ENCODE measurements at places on chromosomes 2 and 18. TPM values are rescaled to one million over a fixed set of nuclear protein-coding genes. Genes with fewer than 3 reads are reported as not detected.
A peak's percentile ranks its signal among the peaks of the same experiment; 100 is the strongest.

DNA sequence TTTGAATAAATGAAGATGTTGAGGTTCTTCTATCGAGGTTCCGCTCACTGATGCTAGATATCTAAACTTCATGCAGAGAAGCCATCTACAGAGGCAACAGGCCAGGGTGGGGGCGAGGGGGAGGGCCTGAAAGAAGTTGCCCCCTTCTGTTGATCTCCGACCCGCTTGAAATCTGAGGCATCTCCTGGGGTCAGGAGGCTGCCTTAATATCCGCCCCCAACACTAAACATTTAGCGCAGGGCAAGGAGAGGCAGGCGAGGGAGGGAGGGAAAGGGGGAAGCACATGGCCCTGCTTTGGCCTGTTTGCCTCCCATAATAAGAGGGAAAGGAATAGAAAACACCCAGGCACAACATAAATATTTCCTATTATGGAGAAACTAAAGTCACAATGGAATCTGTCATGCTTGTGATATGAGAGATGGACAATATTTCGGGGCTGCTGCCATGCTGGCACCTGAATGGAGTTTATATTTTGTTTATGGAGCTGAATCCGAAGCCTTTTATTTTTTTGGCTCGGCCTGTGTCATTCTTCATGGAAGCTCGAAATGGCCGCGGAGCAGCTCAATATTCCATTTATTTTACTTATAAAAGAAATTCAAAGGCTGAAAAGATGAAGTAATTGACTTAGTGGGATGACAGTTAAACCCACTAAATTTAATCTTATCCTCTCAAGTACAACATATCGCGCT, 221.1 kb downstream of the INSIG2 start:
- H3K4me3 ChIP-seq = peak overlapping the region; percentile 75
- peak overlapping the region; percentile 86 for H3K27ac ChIP-seq
- peaks cover 21% of the 10 kb centered on the region for H3K27me3 ChIP-seq
- H3K4me1 ChIP-seq = peaks cover 5% of the 10 kb centered on the region
- no peak for DNase-seq

- H3K27me3 ChIP-seq = peaks cover 6% of the 10 kb centered on the region
- no peak overlapping the region for H3K4me3 ChIP-seq
- H3K36me3 ChIP-seq = no peaks in the 10 kb centered on the region
- peaks cover 11% of the 10 kb centered on the region for H3K4me1 ChIP-seq
- DNase-seq = no peak
- no peak overlapping the region for H3K27ac ChIP-seq
These were observed 1.7 kb upstream of the EML4 start for GRCh38 chr2:42167458-42167857.

GRCh38 chr18:24656050-24656449, 195.6 kb downstream of the HRH4 start:
- H3K4me3 ChIP-seq = no peak overlapping the region
- no peak for DNase-seq
- peaks cover 13% of the 10 kb centered on the region for H3K4me1 ChIP-seq
- peaks cover 11% of the 10 kb centered on the region for H3K27me3 ChIP-seq

DNA sequence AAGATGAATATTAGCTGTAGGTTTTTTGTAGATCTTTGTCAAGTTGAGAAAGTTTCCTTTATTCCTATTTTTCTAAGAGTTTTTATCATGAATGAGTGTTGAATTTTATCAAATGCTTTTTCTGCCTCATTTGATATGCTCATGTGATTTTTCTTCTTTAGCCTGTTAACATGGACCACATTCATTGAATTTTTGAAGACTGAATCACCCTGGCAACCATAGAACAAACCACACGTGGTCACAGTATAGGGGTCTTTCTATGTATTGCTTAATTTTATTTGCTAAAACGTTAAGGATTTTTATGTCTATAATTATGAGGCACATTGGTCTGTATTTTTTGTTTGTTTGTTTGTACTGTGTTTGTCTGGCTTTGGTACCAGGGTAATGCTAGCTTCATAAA, 201.7 kb upstream of the CWC22 start:
- H3K4me3 ChIP-seq = no peak overlapping the region
- DNase-seq = no peak
- H3K27ac ChIP-seq = no peak overlapping the region

DNA sequence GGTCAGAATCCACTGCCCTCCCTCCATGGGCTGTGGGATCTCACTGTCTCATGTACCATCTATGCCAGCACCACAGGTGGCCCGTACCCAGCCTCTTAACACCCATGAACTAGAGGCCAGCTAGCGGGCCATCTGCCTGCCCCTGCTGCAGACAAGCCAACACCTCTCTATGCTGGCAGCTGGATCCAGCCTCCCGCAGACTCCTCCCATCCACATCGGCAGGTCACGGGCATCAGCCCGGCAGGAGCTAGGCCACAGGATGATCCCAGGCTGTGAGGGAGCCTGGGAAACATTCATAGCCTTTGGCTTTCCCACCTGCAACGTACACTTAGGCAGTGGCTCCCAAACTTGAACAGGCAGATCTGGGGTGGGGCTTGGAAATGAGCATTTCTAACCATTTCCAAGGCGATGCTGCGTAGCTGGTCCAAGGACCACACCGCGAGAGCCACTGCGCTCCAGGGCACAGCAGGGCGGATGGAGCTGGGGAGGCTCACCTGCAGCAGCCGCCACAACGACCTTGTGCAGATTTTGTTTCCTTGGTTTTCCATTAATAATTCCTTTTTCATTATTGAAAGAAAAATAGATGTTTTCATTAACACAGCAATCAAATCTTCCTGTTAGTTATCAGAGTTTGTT, 114.7 kb downstream of the KCNF1 start:
- H3K4me1 ChIP-seq = no peaks in the 10 kb centered on the region
- no peaks in the 10 kb centered on the region for H3K36me3 ChIP-seq
- no peak for DNase-seq
- H3K27ac ChIP-seq = no peak overlapping the region
- H3K4me3 ChIP-seq = no peak overlapping the region

ACTG2 gene
- total RNA-seq = not detected

UGT1A7 gene
- not detected for total RNA-seq

DNA sequence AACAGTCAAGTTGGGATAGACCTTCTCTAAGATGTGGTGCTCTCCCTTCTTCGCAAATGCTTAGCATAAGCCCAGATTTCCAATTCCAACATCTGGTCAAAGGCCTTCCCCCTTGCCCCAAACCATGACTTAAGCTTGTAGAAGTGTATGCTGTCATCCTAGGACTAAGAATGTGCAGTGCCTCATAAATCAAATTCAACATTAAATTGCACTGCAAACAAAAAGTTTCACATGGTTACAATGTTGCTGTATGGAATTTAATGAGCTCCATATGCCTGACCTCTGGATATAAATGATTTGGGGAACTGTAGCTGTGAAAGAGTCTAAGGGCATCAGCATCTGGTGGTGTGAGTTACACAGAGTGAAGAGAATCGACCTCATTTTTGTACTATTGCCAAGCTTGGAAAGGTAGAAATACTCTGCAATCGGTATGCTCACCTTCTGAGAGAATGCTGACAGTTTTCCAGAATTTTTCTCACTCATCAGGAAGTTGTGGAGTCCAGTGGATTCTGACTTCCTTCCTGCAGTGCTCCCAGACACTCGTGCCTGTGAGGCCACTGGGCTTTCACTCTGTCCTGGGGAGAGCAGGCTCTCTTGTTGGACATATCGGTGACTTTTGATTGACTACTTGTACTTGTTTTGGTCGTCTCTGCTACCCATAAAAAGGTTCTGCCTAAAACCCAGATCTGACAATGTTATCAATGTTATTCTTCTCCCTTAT, 40.6 kb downstream of the FASTKD2 start:
- no peaks in the 10 kb centered on the region for H3K36me3 ChIP-seq
- peaks cover 5% of the 10 kb centered on the region for H3K4me1 ChIP-seq
- H3K27me3 ChIP-seq = no peaks in the 10 kb centered on the region
- H3K27ac ChIP-seq = no peak overlapping the region

GMCL1 gene
- 32.6 TPM for total RNA-seq

GRCh38 chr2:181715033-181715630, 34.8 kb upstream of the NEUROD1 start:
- H3K27me3 ChIP-seq = no peaks in the 10 kb centered on the region
- no peaks in the 10 kb centered on the region for H3K36me3 ChIP-seq
- no peak overlapping the region for H3K27ac ChIP-seq
- no peaks in the 10 kb centered on the region for H3K4me1 ChIP-seq
- peak; percentile 81 for DNase-seq

DNA sequence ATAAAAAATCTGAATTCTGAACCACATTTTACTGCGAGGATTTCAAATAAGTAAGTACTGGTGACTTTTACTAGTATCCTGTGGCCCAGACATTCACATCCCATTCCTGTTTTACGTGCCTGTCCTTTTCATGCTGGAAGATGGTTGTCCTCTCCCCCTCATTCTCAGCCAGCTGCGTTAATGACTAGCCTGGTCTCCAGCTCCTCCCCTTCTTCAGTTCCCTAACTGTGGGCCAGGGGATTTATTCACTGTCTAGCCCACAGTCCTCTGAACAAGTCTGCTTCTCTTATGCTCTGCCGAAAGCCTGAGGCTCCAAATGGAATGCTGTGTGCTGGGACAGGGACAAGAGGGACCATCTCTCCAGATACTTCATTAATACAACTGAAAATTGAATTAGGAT, 373.9 kb downstream of the PTPRM start:
- no peak overlapping the region for H3K4me3 ChIP-seq
- no peaks in the 10 kb centered on the region for H3K27me3 ChIP-seq
- H3K4me1 ChIP-seq = no peaks in the 10 kb centered on the region
- H3K27ac ChIP-seq = no peak overlapping the region
- no peaks in the 10 kb centered on the region for H3K36me3 ChIP-seq
- DNase-seq = no peak

SNX17 gene
- total RNA-seq = 101 TPM

- no peaks in the 10 kb centered on the region for H3K4me1 ChIP-seq
- no peak overlapping the region for H3K27ac ChIP-seq
- H3K4me3 ChIP-seq = no peak overlapping the region
These were observed 474.2 kb upstream of the MYT1L start for GRCh38 chr2:2805263-2805662.

GRCh38 chr18:35378574-35378896, 1.4 kb upstream of the ZNF396 start:
- H3K4me3 ChIP-seq = peak overlapping the region; percentile 12
- peaks cover 18% of the 10 kb centered on the region for H3K27me3 ChIP-seq
- H3K36me3 ChIP-seq = no peaks in the 10 kb centered on the region
- DNase-seq = no peak
- H3K4me1 ChIP-seq = peaks cover 8% of the 10 kb centered on the region
- no peak overlapping the region for H3K27ac ChIP-seq
